Placental epithelial cell (primary cell): ENCODE measurements at places on chromosomes 12 and 14. TPM values are rescaled to one million over a fixed set of nuclear protein-coding genes. Genes with fewer than 3 reads are reported as not detected.

Gene RNF212B
- not detected in 2 replicates for total RNA-seq

Gene OR6C4
- not detected in 2 replicates for total RNA-seq

Gene SOS2
- 32.1 and 42.0 TPM in 2 replicates for total RNA-seq

Gene EPYC
- total RNA-seq: not detected in 2 replicates

Gene DCN
- total RNA-seq: 27.7 and 87.6 TPM in 2 replicates
